ENCODE measurements at places on chromosomes 1 and 21.

DNA sequence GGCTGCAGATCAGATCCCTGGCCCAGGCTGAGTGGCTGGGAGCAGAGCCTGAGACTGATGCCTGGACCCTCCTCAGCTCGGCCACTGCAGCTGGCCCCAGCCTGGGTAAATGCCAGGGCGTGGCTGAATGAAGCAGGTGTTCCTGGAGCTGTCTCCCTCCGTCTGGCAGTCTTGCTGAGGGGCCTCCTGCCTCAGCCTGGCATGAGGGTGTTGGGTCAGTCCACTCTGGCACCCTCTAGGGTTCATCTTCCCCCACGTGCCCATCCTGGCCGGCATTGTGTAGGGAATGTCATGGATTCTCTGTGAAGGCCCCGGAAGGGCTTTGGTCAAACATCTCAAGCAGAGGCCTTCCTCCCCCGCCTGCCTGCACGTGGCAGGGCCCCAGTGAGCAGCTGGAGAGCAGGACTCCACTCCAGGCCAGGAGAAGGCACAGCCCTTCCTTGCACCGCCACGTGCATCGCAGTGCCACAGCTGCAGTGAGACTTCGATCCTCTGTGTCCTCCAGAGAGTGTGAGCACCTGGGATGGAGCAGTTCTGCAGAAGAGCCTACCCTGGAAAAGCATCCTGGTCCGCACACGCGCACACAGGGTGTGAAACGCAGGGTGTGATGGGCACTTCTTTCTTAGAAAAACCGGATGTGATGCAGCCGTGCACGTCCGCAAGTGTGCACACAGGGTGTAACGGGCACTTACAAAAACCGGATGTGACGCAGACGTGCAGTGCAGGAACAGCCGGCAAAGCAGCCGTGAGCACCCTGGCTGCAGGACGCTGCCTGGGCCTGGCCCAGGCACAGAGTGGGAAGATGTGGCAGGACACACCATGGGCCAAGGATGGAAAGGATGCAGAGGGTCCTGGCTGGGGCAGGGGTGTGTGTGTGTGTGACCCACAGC lies 4.6 kb upstream of the KRTAP10-4 start:
- no peak for DNase-seq

- no peak for DNase-seq
Observed at GRCh38 chr1:224328644-224329043, 1.3 kb downstream of the NVL start.

DNA sequence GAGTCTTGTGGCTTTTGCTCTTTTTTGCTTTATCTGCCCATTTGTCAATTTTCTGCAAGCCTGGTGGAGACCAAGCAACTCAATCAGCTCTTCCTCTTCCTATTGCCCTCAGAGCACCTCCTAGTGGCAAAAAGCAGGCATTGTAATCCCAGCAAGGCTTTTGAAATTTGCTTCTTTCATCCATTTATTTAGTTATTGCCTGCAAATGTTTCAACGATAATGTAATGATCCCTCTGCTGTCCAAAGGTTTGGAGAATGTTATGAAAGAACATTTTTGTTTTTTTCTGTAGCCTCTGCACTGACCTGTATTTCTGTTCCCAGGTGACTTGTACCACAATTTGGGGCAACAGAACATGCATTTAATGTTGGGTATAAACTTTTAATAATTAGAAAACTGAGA lies 127.8 kb downstream of the GABPA start:
- no peak for DNase-seq

GRCh38 chr21:25898671-25899070 lies 163.9 kb downstream of the GABPA start:
- no peak for DNase-seq

DNA sequence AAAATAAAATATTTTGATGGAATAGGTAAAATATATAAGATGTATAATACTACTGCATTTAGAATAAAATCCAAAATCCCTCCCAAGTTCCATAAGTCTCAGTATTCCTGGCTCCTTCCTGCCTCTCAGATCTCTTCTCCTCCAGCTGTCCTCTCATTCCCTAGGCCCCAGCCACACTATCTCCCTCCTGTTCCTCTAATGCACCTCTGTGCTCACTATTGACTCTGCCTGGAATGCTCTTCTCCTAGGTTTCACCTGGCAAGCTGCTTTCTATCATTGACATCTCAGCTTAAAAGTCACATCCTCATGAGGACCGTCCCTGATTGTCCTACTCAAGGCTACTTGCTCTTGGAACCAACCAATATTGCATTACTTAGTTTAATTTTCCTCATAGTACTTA lies 7.2 kb downstream of the NME7 start:
- no peak for DNase-seq

- no peak for DNase-seq
Observed at GRCh38 chr1:43345120-43345519, 7.5 kb downstream of the MPL start.

GRCh38 chr1:27218736-27219135 lies 15.7 kb upstream of the WDTC1 start:
- no peak for DNase-seq

DNA sequence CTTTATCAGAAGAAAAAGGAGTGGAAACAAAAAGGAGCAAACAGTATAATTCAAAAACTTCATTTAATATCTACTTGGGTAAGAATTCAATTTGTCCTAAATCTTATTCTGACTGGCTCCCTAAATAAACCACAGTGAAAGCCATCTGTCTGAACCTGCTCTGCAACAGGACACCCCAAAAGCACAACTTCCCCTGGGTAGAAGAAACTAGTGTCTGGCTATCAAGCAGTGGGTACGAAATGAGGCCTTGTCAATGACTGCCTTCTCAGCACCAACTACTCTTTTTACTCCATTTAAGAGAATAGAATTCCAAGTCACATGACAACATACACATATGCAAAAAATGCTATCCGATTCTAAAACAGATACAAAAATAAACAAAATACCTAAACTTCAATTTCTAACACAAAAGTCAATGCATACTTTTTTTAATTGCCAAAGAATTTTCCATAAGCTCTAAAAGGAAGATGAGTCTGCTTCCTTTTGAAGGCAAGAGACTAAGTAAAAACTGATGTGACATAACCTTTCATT lies 206.8 kb downstream of the SLC45A1 start:
- DNase-seq = no peak

DNA sequence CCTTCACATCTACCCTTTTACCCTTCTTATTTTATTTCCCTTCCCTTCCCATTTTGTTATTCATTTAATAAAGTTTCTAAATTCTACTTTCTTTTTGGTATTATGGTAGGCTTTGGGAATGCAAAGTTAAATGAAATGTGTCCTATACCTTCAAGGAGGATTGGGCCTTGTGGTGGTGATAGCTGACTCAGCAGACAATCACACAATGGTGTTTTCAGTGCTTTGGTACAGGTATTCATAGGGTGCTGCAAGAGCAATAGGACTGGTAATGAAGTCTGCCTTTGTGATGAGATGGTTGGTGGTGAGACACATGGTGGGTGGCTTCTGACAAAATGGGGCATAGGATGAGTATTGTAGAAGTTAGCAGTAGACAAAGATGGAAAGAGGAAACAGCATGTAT lies 21.9 kb upstream of the SPAG17 start:
- no peak for DNase-seq

DNA sequence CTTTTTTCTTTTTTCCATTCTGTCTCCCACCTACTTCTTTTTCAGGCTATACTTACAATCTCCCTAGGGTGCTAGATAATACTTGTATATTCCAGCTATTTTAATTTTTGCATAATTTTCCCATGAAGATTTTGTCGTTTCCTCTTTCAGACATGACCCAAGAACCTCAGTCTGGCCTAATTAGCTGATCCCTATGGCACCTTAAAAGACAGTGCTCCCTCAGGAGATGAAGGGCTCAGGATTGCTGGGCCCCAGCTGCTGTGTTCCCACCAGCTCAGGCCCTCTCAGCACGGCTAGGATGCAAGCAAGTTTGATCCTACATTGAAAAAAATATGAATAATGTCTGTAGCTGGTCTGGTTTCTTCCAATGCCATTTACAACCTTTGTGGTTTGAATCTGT lies 55.0 kb upstream of the RGS5 start:
- DNase-seq = no peak

GRCh38 chr1:211474451-211474850 lies 17.5 kb downstream of the RD3 start:
- no peak for DNase-seq

GRCh38 chr1:68269637-68270430 lies 37.5 kb upstream of the WLS start:
- DNase-seq = no peak

DNA sequence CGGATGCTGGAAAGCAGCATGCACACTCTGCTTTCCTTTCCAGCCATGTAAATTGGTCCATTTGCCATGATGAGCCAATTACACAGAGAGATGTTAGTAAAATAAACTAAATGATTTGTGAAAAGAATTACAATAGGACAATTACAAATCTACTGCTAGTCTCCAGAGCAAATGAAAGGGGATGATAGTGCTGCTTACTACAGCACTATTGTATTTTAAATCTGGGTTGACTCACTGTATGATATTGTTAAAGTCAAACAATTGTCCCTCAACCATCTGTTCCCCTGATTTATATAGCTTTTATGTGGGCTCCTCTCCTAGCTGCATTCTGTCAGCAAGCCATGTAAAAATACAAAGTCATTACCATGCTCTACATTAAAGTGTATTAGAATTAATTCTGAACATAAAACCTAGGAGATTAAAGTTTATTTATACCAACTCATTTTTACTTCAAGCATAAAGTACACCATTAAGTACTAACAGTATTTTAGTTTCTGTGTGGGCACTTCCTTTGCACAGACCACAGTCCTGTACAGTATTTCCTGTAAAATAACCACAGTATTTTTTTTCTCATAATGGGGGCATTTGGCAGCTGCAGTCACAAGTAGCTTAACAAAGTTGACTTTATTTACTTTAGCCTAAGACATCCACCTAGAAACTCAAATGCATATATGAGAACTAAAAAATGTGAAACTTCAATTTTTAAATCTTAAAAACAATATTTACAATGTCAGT lies 135.8 kb downstream of the VAV3 start:
- peak; percentile 77 for DNase-seq

DNA sequence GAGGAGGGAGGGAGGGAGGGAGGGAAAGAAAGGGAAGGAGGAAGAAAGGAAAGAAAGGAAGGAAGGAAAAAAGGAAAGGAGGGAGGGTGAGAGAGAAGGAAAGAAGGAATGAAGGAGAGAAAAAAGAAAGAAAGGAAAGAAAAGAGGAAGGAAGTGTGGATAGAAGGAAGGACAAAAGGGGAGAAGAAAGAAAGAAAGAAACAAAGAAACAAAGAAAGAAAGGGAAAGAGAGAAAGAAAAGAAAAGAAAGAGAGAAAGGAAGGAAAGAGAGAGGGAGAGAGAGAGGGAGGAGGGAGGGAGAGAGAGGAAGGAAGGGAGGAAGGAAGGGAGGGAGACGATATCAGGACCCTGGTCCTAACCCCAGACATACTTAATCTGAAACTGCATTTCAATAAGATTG lies 146.2 kb upstream of the ZC3H11B start:
- no peak for DNase-seq

DNA sequence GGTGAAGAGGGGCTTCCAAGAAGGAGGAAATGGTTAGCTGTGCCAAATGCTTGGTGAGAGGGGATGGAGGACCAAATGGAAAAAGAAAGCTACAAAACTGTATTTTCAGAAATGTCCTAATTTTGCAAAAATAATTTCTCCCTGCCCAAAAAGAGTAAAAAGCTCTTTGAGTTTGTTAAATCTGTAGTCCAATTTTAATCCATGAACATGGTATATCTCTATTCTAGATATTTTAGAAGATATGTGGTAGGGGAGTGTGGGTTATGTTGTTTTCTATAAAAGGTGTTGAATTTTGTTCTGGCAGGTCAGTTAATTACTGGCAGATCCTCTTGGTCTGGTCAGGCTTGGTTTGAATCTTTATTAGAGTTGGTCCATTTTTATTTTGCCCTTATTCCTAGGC lies 474.1 kb upstream of the VAMP3 start:
- DNase-seq = no peak

GRCh38 chr1:199122532-199123311 lies 483.9 kb downstream of the PTPRC start:
- DNase-seq = no peak

GRCh38 chr1:183871142-183871541 lies 66.2 kb downstream of the RGL1 start:
- no peak for DNase-seq

DNA sequence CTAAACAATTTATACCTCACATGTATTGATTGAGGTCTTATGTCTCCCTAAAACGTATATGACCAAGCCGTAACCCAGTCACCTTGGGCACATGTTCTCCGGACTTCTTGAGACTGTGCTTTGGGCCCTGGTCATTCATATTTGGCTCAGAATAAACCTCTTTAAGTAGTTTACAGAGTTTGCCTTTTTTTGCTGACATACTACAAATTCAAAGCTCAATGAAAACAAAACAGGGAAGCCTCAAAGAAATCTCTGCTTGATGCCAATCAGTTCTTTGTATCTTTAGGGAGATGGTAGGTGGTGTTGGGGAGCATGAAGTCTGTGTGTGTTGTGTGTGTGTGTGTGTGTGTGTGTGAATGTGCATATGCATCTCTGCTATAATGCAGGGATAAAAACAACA lies 247.0 kb downstream of the KCNJ6 start:
- no peak for DNase-seq

DNA sequence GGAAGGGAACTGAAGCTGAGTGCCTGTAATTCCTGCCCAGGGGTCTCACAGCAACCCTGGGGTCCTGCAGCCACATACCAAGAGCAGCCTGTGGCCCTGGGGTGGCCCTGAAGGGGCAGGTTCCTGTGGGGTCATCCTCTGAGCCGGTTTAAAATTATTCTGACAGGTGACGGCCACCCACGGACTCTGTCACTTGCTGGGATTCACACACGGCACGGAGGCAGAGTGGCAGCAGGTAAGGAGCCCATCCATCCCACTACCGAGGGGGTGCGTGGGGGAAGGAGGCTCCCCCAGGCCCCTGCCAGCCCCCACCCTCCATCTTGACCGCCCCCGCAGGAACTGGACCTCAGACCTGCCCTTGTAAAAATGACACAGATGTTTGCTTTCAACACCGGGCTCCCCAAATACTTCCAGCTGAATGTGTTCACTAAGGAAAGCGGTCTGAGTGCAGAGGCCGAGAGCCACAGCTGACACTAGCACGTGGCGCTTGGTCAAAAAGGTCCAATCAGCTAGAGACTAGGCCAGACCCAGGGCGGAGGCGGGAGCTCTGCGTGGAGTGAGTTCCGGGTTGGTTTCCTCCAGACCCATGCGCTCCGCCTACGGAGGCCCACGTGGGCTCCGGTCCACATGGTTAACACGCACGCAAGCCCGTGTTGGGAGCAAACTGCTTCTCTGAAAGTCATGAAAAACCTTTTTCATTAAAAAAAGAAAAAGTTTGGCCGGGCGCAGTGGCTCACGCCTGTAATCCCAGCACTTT lies 10.0 kb downstream of the YBEY start:
- DNase-seq = peak; percentile 17

DNA sequence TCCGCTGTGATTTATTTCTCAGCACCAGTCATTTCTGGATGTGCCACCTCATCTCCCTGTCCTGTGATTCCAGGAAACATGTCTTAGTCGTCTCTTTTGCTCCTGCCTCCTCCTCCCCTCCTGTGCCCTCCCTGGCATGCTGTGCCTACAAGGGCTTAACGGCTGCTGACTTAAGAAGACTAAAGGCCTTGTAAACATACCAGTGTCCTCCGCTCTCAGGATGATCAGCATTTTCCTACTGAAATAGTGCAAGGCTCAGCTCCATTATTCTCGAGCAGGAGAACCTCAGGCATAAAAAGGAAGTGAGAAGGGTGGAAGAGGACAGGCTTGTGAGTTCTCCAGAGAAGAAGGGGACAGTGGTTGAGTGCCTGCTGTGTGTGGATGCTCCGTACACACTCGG lies 61.6 kb upstream of the RUNX3 start:
- no peak for DNase-seq

- DNase-seq = peak; percentile 66
Observed at GRCh38 chr1:44594871-44595735, 79.2 kb downstream of the TMEM53 start.

GRCh38 chr1:212791261-212791675 lies 309 bp downstream of the NSL1 start:
- DNase-seq = no peak

GRCh38 chr1:160859166-160859565 lies 3.5 kb downstream of the CD244 start:
- no peak for DNase-seq
